ENCODE measurements at places on chromosomes 5 and 9. TPM values are rescaled to one million over a fixed set of nuclear protein-coding genes. Genes with fewer than 3 reads are reported as not detected.

Gene IL4
- polyA plus RNA-seq: not detected

Gene CNTNAP3B
- 3.5 TPM for polyA plus RNA-seq

DNA sequence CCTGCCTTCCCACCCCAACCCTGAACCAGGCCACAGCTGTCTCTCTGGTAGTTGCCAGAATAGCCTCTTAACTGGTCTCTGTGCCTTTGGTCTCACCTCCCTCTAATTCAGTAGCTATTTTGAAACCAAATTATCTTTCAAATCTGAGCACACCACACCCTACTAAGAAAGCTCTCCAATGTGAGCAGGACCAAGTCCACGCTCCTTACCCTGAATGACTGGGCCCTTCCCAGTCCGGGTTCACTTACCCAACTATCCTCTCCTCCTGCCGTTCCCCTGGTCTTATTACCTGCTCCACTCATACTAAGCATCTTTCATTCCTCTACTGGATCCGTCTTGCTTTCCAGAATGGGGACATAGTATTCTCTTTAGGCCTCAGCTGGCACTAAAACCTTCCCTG is 16.8 kb downstream of the ANKH start:
- no peak for DNase-seq

GRCh38 chr5:172144291-172144815 is 43.7 kb downstream of the STK10 start:
- no peak for DNase-seq

- no peak for DNase-seq
Observed at GRCh38 chr5:41250351-41250987, 37.1 kb upstream of the C6 start.

DNA sequence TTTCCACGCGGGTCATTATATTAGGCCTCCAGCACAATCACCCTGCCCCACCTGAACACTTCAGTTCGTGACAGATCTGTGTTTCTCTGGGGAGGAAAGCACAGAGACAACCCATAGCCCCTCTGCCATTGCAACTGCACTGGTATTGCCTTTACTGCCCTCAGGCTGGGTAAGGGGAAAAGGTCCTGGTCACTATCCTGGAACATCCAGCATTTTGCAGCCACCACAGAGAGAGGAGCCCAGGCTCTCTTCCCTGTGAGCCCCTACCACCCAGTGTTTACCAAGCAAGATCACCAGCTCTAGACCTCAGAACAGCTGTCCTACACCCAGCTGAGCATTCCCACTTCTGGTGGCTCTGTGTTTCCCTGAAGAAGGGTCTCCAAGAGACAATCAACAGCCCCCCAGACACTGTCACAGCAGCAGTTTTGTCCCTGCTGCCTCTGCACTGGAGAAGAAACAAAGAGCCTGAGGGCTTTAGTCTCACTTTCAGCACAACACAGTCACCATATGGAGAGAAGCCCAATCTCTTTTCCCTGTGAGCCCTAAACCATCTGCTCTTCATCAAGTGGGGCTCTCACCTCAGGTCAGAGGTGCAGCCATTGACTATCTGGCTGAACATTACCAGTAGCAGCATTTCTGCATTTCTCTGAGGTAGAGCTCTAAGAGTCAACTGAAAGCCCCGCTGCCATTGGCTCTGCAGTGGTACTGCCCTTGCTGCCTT is 655.2 kb upstream of the FAM174A start:
- no peak for DNase-seq

- no peak for DNase-seq
Observed at GRCh38 chr5:129836321-129836720, 67.9 kb upstream of the CHSY3 start.

GRCh38 chr5:100518377-100518776 is 16.8 kb upstream of the FAM174A start:
- DNase-seq: no peak

- no peak for DNase-seq
Observed at GRCh38 chr5:123176938-123177275, 87.9 kb downstream of the PRDM6 start.

- no peak for DNase-seq
Observed at GRCh38 chr9:104750185-104750767, 2.8 kb downstream of the NIPSNAP3A start.

DNA sequence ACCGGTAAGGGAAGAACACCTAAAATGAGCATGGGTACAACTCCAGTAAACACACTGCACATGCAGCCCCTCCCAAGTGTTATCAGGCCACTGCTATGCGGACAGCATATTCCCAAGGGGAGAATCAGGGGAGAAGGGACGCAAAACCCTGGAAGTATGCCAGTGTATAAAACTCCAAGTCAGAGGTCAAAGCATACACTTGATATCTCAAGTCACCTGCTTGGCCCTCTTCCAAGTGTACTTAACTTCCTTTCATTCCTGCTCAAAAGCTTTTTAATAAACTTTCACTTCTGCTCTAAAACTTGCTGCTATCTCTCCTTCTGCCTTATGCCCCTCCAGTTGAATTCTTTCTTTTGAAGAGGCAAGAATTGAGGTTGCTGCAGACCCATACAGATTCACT is 408.1 kb downstream of the HTR1A start:
- no peak for DNase-seq

DNA sequence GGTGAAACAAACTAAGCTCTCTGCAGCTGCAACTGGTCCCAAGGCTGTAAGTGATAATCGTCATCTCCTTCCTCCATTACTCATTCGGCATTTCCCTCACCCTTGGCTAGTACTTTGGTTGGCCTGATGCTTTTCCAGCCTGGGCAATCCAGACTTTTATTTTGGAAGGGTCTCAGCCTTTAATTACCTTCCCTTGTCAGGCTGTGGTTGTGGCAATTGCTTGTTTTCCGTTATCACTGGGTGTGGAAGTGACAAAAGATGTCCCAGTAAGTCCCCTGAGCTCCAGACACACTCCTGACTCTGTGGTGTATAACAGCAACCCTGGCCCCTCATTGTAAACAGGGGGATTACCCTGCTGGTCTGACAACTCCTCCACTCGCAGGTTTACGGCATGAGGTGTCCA is 6.3 kb upstream of the FAF2 start:
- no peak for DNase-seq

DNA sequence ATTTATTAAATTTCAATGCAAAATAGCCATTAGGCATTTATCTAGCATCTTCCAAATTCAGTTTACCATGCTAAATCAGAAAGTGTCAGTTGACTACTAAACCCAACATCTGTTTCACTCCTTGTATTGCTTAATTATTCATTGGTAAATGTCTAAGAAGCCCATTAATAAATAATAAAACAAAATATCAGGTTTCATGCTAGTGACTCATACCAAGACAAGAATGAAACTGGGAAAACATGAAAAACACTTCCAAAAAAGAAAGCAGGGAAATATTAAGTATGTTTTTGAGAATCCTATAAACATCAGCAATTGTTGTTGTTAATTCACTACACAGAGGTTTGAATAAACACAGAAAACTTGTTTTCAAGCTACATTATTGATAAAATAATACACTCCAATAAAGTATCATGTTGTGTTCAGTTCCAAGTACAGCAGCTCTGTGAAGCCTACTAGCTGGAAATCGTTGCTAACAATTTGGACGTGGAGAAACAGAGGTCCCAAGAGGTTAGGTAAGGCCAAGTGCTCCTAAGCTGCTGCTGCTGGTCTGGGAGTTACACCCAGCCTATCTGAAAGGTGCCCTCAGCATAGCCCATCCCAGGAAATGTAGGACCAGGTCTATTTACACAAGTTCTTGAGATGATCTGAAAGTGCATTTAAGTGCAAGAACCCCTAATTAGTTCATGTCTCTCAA is 78.8 kb downstream of the GNAQ start:
- no peak for DNase-seq

- no peak for DNase-seq
Observed at GRCh38 chr9:33440204-33440603, 7.2 kb downstream of the AQP3 start.

Data from muscle of arm (tissue), 14 donors.